ENCODE measurements at places on chromosomes 4 and X.

- no peak for DNase-seq
Observed at GRCh38 chr4:189656641-189657040, 284.0 kb upstream of the FRG1 start.

GRCh38 chrX:154121961-154122360 is 22.1 kb upstream of the OPN1LW start:
- no peak for DNase-seq

DNA sequence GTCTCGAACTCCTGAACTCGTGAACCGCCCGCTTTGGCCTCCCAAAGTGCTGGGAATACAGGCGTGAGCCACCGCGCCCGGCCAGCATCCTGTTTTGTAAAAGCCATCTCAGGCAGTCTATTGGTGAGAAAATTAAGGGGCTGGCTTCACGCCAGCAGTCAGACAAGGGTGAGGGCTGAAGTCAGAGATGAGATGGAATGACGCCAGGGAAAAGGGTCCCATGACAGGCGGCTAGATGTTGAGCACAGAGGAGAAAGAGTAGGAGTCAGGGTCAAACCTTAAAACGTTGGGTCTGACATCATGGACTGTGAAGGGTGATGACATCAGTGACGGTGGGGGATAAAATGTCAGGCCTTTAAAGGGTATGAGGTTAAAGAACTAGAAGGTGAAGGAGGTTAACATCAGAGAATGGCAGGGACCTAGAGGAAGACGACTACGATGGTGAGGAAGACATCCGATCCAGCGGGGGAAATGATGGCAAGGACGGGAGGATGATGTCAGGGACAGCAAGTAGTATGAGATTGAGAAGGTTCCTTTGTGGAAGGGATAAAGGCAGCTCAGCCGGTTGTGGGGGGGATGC is 504 bp upstream of the RBM3 start:
- peak; percentile 64 for DNase-seq

DNA sequence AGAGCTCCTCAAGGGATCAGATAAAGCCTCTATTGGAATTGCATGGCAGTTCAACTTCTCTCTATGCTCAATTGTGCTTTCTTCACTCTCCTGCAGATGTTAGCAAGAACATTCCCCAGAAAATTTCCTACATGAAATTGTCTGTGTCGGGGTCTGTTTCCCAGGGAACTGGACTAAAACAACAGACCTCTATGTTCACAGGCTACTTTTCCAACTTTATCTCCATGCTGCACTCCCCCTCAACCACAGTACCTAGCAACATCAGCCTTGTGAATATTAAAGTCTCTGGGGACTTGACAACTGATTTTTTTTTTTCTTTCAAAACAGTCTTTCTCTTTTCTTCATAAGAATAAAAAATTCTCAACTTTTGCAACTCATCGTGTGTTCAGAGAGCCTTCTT is 1470.8 kb upstream of the ADGRL3 start:
- no peak for DNase-seq

GRCh38 chr4:1927675-1928074 is 56.5 kb downstream of the NSD2 start:
- DNase-seq: no peak

- no peak for DNase-seq
Observed at GRCh38 chr4:8442596-8443358, 2.2 kb downstream of the TRMT44 start.

DNA sequence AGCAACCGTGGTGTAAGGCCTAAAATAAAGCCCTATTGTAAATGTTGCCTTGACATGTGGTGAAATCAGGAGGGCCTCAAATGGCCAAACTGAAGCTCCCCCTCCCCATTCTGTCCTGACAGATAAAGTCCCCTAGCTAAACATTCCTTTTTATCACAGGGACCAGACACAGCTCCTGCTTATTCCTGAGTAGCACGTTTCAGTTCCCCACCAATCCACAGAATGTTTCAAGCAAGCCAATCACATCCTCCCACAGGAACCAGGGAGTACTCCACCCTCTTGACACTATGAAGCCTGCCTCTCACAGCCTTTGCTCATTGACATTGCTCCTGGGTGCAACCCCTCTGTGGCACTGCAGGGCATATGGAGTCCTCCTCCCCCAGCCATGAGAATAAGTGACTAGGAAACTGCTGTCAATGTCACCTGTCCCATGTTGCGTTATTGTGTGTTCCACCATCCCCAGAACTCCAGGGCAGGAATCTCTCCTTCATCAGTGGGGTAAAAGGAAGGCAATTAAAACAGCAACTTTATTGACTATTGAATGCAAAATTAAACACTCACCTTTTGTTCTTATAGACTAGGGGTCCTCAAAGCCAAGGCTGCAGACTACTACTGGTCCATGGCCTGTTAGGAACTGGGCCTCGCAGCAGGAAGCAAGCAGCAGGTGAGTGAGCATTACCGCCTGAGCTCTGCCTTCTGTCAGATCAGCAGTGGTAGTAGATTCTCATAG is 128.1 kb downstream of the COL25A1 start:
- no peak for DNase-seq

- no peak for DNase-seq
Observed at GRCh38 chrX:153646620-153647373, at the start of gene DUSP9. TSS of gene DUSP9 (plus strand) at chrX:153647203. CDS start at chrX:153647954, 751 bp downstream.

- no peak for DNase-seq
Observed at GRCh38 chr4:158826882-158827281, 58.1 kb downstream of the FNIP2 start.

- no peak for DNase-seq
Observed at GRCh38 chr4:20638825-20639224, 61.4 kb upstream of the PACRGL start.

- DNase-seq: no peak
Observed at GRCh38 chr4:185238750-185239149, 29.4 kb downstream of the SNX25 start.

GRCh38 chr4:36348403-36348938 is 67.1 kb downstream of the DTHD1 start:
- no peak for DNase-seq

GRCh38 chrX:65528293-65528692 is 6.3 kb downstream of the LAS1L start:
- DNase-seq: no peak

DNA sequence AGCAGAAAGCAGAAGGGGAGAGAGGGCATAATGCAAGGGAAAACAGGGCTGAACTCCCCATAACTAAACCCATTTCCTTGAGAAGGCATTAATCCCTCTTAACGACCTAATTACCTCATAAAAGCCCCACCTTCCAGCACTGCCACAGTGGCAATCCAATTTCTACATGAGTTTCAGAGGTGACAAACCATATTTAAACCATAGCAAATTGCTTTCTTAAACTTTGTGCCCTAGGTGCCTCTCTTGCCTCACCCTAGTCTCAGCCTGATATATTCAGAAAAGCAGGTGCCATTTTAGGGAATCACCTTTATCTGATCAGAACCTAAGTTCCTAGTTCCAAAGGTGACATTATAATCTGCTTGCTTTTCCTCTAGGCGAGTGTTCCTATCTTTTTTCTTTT is 48.9 kb downstream of the SLC34A2 start:
- DNase-seq: no peak

- DNase-seq: no peak
Observed at GRCh38 chrX:143642426-143642825, 6.5 kb upstream of the SLITRK4 start.

- no peak for DNase-seq
Observed at GRCh38 chr4:24881508-24882196, 31.2 kb downstream of the CCDC149 start.

DNA sequence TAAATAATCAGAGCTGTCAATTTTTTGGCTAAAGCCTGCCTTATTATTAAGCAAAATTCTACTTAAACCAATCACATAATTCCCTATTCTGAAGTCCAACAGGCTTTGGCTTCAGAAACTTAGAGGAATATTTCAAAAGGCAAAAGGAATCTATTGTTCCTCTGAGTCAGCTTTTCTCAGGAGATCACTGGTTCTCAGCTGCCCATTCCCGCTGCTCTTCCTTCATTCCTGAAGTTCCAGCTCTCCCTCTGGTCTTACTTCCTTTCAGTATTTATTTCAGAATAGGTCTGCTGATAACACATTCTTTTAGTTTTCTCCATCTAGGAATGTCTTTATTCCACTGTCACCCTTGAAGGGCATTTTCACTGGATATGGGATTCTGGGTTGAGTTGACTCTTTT is 133.7 kb downstream of the SOWAHB start:
- DNase-seq: no peak

- DNase-seq: no peak
Observed at GRCh38 chr4:126630230-126630629, 1002.5 kb upstream of the INTU start.

DNA sequence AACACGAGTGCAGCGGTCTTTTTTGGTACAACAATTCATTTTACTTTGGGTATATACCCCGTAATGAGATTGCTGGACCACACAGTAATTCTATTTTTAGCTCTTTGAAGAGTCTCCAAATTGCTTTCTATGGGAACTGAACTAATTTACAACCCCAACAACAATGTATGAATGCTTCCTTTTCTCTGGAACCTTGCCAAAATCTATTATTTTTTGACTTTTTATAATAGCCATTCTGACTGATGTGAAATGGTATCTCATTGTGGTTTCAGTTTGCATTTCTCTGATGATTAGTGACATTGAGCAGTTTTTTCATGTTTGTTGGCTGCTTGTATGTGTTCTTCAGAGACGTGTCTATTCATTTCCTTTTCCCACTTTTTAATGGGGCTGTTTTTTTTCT is 240.8 kb downstream of the STK32B start:
- no peak for DNase-seq

GRCh38 chr4:139599594-139600374 is 43.8 kb upstream of the SETD7 start:
- DNase-seq: peak; percentile 30

DNA sequence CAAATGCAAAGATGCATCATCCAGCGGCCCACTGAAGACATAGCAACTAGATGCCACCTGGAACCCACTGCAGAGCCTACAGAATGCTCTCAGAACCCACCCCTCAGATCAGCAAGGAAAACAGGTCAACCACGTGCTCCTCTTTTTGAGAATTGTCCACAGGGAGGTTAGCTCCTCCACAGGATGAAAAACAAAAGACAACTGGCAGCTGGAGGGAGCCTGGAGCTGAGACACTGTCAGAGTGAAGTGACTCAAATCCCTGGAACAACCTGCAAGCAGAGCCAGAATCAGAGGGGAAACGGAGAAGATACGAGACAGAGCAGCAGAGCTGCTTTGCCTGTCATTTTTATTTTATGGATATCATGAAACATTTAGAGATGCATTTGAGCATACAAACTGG is 277.6 kb downstream of the GASK1B start:
- no peak for DNase-seq

GRCh38 chr4:90495936-90496335 is 368.7 kb downstream of the CCSER1 start:
- peak; percentile 1 for DNase-seq
